ENCODE measurements at places on chromosomes 7 and 10.

GRCh38 chr10:67602268-67602950 lies 93.6 kb downstream of the CTNNA3 start:
- no peak for DNase-seq

GRCh38 chr7:100080907-100081534 lies 502 bp downstream of the ZNF3 start:
- no peak for DNase-seq

GRCh38 chr10:79328737-79329504 lies 18.3 kb upstream of the PPIF start:
- no peak for DNase-seq

GRCh38 chr10:104816501-104816900 lies 175.4 kb downstream of the SORCS3 start:
- DNase-seq: no peak

- DNase-seq: no peak
Measured at GRCh38 chr10:77180104-77180503, 457.5 kb downstream of the KCNMA1 start.

GRCh38 chr7:140417456-140418155 lies 13.7 kb downstream of the RAB19 start:
- no peak for DNase-seq

- peak; percentile 60 for DNase-seq
Measured at GRCh38 chr7:2641406-2642393, 9.9 kb downstream of the TTYH3 start.

- no peak for DNase-seq
Measured at GRCh38 chr10:54415483-54415882, 385.5 kb downstream of the PCDH15 start.

DNA sequence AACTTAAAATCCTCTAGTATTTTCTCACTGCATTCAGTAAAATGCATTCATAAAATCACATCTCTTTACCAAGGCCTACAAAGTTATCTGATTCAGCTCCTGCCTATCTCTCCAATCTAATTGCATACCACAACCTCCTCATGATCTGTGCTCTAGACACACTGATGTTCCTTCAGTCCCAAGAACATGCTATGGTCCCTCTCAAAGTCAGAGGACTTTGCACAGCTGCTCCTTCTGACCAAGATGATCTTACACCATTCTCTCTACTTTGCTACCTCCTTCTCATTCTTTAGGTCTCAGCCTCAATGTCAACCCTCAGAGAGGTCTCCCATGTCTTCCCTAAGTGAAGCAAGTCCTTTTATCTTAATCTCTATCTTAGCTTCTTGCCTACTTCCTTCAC lies 45.5 kb downstream of the CAV1 start:
- no peak for DNase-seq

DNA sequence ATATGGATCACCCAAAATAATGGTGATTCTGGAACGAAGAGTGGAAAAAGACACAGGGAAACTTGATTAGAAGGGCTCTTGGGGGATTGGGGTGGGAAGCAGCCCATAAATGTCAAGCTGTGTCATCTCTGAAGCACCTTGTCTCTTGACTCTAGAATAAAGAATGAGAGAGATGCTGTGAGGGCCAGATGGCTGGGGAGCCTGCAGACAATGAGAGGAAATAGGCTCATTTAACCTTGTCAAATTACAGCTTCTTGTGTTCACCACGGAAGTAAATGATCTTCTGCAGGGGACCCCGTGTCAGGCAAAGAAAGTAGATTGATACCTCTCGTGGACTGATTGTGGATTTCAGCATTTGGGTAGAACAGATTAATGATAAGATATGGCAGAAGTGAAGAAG lies 159.3 kb downstream of the ST7 start:
- DNase-seq: no peak

GRCh38 chr10:23951841-23952240 lies 257.1 kb upstream of the KIAA1217 start:
- no peak for DNase-seq

DNA sequence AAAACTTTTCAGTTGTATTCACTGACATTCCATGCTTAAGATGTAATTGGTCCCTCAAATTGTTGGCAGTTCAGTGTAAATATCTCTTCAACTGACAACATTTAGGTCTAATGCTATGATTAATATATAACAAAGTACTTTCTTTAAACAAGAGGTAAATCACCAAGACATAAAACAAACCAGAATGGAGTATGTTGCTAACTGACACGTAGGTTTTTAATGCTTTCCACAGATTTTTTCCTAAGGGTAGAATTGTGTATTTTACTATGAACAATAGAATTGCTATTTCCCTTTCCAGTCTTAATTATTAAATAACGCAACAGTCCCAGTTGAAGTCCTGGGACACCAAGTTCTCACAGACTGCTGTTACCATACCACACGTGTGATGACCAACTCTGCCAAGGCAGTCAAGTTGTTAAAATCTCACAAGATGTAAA lies 4.1 kb downstream of the JCAD start:
- DNase-seq: no peak

DNA sequence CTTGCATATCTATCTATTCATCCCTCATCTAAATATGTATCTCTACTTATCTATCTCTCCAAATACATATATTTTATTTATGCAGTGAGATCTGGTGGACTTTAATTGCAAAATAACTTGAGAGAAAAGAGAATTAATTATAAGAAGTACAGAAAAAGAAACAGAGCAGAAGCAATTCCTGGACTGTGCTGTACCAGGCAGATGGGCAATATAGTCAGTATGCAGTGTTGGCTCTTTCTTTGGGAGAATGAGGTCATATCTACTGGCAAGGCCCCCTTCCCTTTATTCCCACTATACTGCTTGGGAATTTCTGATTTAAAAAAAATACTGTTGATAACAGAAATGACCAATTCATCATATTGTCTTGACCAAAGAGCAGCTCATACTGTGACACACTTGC lies 49.0 kb upstream of the TOMM7 start:
- DNase-seq: no peak

GRCh38 chr7:55274156-55274555 lies 91.0 kb upstream of the LANCL2 start:
- DNase-seq: no peak

DNA sequence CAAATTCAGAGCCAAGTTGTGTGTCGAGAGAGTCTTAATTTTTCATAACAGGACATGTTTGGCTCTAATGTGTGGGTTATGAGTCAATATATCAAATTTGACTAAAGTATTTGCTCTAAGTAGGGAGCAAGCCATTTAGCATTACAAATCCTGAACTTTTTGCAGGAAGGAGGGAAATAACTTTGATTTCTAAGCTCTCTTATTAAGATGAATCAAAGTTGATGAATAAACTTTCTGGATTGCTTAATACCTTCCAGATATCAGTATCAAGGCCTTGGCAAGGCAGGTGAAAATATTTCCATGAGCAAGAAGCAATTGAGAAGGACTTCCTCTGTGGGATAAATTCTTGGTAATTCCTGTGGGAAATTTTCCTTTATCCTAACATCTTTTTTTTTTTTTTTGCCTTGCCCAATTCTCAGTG lies 258.8 kb downstream of the AHR start:
- no peak for DNase-seq

GRCh38 chr7:106612432-106612831 lies 48.5 kb downstream of the CCDC71L start:
- no peak for DNase-seq

DNA sequence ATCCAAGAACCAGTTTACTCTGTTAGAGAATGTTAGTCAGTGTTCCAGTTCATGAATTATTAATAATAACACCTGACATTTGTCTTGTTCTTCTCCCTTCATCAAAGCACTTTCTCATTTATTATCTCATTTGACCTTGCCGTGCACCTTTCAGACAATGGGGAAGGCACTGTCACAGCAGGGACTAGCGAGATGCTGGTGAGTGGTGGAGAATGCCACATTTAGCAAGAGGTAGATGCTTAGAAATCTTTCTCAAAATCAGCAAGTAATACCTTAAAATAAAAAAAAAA lies 34.2 kb upstream of the XRCC2 start:
- no peak for DNase-seq

- DNase-seq: no peak
Measured at GRCh38 chr7:47738563-47739166, 156.8 kb upstream of the TNS3 start.

- DNase-seq: no peak
Measured at GRCh38 chr7:20438694-20439376, 108.1 kb downstream of the ITGB8 start.

DNA sequence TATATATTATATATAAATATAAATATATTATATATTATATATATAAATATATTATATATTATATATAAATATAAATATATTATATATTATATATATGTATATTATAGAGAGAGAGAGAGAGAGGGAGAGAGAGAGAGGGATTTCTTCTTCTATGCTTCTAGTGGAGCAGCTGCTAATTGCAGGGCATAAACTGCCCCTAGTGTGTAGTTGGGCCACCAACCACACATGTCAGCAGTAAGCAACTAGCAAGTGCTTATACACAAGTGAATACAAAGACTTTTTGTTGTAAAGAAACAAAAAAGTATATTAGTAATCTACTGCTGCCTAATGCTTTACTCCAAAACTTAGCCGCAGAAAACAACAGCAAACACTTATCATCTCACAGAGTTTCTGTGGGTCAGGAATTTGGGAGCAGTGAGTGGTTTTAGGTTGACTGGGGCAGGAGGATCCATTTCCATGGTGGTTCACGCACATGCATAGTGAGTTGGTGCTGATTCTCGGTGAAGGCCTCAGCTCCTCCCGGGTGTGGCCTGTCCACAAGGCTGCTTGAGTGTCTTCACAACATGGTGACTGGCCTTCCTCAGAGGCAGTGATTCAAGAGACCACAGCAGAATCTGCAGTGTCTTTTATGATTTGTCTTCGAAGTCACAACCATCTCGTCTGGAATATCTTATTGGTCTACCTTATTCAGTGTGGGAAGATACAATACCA lies 25.5 kb upstream of the BAG3 start:
- no peak for DNase-seq

- DNase-seq: no peak
Measured at GRCh38 chr7:30214651-30215137, 69.7 kb upstream of the ZNRF2 start.

- no peak for DNase-seq
Measured at GRCh38 chr7:211033-211714, 18.8 kb downstream of the FAM20C start.

- DNase-seq: no peak
Measured at GRCh38 chr7:55181762-55182161, 162.9 kb downstream of the EGFR start.

- no peak for DNase-seq
Measured at GRCh38 chr10:130545697-130546096, 409.5 kb downstream of the GLRX3 start.

- no peak for DNase-seq
Measured at GRCh38 chr10:78137147-78137546, 103.5 kb downstream of the RPS24 start.

- DNase-seq: no peak
Measured at GRCh38 chr10:59075576-59075975, 100.9 kb upstream of the PHYHIPL start.

DNA sequence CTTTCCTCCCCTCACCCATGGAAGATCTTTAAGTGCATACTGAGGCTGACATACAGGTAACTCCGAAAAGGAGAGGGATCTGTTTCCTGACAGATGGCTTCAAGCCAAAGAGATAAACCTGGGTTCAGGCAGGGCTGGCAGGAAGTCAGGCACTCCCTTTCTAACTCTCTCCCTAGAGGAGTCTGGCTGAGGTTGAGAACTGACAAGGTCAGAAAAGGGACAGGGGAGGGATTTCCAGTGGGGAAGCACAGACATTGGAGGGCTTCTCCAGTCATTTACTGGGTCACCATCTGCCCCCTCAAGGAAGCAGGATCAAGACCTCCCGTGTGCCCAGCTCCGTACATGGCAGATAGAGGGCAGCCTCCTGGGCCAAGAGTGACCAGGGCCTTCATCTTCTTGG lies 31.6 kb downstream of the TLX1 start:
- DNase-seq: no peak

- DNase-seq: no peak
Measured at GRCh38 chr7:110760341-110760740, 330.6 kb upstream of the LRRN3 start.

GRCh38 chr7:40436710-40437109 lies 301.9 kb downstream of the SUGCT start:
- DNase-seq: no peak

GRCh38 chr10:124611738-124612137 lies 132.4 kb downstream of the FAM53B start:
- DNase-seq: no peak

GRCh38 chr10:79320820-79321493 lies 26.3 kb upstream of the PPIF start:
- no peak for DNase-seq

DNA sequence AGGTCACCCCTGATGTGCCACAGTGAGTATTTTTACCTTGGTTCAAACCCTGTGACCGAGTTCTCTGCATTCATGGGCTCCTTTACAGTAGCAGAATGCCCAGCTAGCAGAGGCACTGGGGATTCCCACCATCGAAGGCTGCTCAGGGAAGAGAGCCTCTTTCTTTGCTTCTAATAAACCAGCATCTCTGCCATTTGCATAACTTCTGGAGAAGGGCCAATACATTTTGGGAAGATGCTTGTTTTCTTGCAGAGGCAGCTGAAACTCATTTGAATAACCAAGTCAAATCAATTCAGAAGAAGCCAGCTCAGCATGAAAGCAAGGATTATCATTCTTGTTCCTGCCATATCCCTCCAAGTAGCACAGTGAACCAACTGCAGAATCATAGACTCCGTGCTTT lies 82.9 kb upstream of the WDR11 start:
- DNase-seq: no peak

DNA sequence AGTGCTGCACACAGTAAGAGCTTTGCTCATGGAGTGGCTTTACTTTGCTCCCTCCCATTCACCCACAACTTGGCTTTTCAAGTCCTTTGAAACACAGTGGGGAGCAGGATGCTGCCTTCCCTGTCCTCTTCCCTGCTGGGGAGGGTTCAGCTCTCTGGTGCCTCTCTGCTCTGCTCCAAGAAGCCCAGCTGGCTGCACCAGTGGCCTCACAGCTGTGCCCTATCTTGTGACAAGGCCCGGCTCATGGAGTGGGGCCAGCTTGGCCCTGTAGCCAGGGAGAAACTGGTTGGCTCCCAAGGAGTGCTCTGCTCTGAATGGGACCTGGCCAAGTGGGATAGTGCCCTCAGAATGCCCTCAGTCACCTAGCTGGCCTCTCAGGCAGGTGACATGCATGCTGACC lies 212.3 kb upstream of the ZMIZ1 start:
- DNase-seq: no peak

DNA sequence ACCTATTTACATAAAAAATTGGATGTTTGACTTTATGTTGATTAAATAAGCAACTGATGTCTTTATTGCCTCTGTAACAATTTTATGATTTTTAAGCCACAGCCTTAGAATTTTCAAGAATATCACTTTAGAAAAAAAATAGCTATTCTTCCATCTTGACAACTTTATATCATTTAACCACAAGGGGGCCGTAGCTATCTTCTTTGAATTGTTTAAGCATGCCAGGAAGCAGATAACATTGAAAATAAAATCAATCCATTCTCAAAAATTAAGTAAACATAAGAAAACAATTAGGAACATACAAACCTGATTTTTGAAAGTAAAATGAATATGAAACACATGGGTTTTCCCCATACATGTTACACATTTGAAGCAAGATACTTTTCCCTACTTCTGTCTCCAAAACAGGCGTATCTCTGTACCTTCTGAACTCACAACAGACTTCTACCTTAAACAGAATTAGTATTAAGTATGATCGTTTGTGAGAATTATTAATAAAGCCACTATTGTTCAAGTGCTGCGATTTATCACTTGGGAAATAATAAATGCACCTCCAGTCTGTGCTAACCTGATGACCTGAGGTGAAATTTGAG lies 209.0 kb downstream of the CACNA2D1 start:
- peak; percentile 21 for DNase-seq

All from NCI-H2107 (cell line).